ENCODE measurements at places on chromosomes 7 and 10.

DNA sequence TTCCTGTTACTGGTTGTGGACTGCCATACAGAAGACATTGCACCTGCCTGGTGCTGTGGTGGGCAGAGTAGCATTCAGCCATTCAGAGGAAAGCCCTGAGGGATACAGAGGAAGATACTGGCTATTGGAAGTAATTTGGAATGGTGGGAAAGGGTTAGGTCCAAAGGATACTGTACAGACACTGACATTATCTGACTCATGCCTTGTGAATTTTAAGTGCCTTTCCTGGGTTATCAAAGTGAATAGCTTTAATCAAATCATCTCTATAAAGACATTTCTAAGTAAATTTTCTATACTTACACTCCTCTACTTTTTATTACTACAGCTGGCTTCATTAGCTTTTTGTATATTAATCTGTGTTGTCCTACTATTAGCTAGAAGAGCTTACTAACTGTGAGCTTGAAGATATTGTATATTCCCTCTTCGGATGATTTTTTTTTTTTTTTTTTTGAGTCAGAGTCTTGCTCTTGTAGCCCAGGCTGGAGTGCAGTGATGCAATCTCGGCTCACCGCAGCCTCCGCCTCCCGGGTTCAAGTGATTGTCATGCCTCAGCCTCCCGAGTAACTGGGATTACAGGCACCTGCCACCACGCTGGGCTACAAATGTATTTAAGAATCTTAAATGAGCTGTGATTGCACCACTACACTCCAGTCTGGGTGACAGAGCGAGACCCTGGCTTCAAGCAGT, 186.5 kb downstream of the ADK start:
- DNase-seq, result no peak

DNA sequence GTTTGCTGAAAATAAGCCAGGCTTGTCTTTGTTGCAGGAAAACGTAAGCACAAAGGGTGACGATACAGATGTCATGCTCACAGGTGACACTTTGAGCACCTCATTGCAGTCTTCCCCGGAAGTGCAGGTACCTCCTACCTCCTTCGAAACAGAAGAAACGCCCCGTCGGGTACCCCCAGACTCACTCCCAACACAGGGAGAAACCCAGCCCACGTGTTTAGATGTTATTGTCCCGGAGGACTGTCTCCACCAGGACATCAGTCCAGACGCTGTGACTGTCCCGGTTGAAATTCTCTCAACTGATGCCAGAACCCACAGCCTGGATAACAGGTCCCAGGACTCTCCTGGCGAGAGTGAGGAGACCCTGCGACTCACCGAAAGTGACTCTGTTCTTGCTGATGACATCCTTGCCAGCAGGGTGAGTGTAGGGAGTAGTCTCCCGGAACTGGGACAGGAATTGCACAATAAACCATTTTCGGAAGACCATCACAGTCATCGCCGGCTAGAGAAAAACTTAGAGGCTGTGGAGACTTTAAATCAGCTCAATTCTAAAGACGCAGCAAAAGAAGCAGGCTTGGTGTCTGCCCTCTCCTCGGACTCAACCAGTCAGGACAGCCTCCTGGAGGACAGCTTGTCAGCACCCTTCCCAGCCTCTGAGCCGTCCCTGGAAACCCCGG, 18.3 kb upstream of the BHLHA15 start:
- DNase-seq, result no peak

DNA sequence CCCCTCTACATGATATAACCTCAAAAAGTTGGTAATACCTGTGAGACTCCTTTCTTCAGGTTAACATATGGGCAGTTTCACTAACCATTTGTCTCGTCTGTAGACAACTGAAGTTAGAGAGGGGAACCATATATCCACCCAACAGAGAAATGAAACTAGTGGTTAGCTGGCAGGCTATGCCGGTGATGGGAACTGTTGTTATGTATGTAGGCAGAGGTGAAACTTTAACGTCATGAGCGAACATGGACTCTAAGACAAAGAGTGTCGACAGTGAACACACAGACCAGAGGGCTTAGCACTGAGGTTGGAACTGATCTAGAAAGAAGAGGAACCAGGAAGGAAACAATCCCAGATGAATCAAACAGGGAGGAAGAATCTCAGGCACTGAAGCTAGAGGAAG, 112.4 kb downstream of the ELMO1 start:
- DNase-seq, result no peak

DNA sequence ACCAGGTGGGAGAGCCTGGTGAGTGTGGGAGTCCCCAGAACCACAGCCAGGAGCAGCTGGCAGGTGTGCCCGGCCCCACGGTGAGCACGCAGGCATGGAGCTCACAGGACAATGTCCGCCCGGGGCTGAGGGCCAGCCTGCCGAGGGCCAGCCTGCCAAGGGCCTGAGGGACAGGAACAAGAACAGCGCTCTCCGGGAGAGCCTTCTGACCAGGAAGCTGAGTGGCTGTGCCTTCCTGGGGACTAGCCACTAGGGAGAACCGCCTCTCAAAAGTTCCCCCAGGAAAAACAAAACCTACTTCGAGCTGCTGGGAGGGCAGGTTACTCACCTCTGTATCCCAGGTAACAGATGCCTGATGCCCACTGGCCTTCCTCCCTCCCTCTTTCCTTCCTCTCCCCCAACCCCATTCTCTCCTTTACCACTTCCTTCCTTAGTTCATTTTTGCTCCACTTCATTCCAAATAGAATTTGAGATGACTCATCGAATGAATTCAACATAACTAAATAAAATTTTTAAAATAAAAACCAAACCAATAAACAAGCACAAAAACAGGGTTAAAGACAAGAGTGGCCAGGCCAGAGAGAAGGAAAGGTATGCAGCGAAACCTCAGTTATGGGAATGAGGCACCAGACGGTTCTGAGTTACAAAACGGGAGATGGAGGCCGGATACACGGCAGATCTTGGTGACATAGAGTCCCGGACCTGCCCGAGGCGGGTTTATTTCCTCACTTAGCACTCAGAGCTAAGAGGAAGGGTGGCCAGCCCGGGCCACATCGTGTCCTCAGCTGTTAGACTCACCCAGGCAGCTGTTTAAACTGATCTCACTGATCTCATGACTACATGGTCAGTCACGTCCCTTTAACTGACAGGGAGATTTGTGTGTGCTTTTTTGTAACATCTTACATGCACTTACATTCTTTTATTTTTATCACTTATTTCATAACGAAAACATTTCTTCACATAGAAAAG, 128.5 kb downstream of the TNS3 start:
- DNase-seq, result no peak

- DNase-seq, result no peak
These were observed 1.3 kb downstream of the THSD7A start for GRCh38 chr7:11830582-11831155.

GRCh38 chr10:99647601-99648151, 11.6 kb upstream of the ENTPD7 start:
- DNase-seq, result no peak

GRCh38 chr10:77611221-77611620, 26.4 kb downstream of the KCNMA1 start:
- DNase-seq, result no peak

GRCh38 chr7:31310321-31310935, 30.1 kb downstream of the NEUROD6 start:
- no peak for DNase-seq

DNA sequence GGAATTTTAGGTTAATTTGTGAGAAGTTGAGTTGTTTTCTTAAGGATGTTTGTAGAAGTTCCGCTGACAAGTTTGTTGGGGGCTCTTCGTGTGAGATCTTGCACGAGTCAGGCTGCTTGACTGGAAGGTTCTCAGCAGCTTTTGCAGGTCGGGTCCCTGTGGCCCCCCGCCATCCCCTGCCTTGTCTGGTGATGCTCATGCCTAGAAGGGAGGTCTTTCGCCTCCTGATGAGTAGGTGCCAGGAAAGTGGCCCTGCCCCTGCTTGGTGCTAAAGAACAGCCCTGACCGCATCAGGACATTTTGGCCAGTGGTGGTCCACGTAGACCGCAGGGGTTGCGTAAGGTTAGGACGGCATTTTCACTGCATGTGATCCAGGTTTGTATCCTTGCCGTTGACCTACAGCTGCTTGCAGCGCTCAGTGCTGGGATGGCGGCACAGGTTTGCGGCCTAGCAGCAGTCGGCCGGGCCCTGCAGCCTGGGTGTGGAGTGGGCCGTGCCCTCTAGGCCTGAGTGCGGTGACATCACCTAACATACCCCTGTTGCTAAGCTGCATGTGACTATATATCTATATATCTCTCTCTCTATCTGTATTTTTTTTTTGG, 62.4 kb downstream of the DNAJB6 start:
- DNase-seq, result no peak

DNA sequence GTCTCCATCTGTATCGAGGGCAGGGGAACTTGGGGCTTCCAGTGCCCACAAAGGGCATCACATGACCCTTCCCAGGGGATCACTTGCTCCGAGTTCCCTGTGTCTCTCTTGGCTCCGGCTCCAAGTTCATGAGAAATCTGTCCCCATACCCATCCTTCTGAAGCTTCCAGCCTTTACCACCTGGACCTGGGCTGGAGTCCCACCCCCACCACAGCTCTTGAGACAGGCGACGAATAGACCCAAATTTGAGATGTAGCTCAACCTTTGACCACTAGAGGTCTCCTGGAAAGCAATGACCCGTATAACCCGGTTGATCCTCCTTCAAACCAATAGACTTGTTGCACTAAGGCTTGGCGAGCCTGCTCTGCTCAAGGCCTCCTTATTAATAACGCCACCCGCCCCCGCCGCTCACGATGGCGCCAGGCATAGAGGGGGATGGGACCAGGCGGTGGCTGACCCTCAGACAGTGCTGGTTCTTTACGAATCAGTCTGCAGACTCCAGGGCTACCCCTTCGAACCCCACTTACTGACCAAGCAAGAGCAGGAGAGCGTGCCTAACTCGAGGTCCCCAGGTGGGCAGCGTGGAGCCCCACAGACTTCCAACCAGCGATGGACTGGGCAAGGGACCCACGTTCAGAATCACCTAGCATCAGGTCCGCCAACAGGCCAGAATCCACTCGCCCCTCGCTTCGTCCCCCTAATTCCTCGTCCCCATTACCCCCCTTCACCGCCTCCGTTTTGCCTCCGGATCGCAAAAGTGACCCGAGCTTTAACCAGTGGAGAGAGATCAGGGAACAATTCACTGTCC, 4.4 kb upstream of the ARID5B start:
- no peak for DNase-seq

DNA sequence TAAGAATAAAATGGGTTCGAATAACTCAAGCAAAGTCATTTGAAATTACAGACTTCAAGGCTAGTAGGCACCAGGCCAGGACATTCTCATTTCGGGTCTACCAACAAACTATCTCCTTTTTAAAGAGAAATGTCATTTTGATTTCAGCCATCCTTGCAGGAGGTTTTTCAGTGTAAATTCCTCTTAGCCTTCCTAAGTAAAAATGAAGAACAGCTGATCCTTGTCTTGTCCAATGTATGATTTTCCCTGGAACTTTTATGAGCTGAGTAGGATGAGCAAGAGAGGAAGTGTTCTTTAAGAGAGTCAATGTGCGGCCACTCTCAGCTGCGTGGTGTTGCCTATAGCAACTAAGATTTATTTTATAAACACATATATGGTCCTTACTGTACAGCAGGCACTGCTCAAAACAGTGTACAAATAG, 110.1 kb downstream of the PLCE1 start:
- no peak for DNase-seq

DNA sequence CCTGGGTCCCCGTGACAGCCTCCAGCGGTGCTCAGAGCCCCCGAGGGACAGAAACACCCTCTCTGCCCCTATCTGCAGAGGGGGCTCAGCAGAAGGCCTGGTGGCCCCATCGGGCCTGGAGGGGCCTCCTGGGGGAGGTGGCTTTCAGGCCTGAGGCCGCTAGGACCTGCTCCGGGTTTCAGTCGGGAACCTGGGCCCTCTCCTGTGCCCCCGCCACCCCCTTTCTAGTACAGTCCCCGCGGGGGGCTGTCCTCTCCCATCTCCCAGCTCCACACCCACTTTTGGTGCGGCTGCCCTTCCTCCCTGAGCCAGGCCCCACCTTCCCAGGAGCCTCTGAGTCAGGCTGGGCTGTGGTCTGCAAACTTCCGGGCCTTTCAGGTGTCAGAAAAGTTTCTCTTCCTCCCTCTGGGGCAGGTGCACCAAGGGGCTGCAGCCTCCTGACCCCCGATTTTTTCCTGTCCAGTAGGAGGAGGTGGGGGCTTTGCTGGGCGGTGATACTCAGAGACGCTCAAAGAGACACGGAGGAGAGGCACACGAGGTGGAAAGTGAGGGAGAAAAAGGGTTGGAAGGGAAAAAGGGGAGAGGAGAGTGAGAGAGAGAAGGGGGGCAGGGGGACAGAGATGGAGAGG, 692 bp downstream of the CARD11 start:
- DNase-seq, result peak; percentile 63

GRCh38 chr7:119397156-119397555, 875.8 kb upstream of the KCND2 start:
- DNase-seq, result no peak

DNA sequence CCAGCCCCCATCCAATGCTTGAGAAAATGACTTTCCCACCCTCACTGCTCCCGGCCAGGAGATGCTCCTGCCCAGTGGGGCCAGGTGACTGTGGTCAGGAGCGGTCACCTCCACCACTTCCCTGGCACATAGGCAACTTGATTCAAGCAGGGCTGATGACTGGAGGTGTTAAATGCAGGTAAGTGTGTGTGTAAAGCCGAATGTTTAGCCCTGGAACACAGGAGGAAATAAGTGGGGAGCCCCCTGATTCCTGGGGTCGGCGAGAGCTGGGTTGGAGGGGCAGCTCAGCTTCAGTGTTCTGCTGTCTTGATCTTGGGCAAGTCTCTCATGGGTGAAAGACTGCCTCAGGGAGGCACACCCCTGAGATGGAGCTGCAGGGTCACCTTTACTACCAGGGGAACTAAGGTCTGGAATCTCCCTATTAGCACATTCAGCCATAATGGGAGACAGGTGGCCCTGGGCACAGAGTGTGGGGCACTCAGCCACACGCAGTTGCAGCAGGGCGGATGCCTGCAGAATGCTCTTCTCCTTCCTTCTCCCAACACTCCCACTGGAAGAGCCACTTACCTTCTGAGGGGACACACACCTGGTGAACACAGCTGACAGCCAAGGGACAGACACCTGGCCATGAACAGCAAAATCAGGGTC, 124.1 kb downstream of the PTPN20 start:
- no peak for DNase-seq

- DNase-seq, result no peak
These were observed 17.2 kb upstream of the PSMG3 start for GRCh38 chr7:1586827-1587705.

DNA sequence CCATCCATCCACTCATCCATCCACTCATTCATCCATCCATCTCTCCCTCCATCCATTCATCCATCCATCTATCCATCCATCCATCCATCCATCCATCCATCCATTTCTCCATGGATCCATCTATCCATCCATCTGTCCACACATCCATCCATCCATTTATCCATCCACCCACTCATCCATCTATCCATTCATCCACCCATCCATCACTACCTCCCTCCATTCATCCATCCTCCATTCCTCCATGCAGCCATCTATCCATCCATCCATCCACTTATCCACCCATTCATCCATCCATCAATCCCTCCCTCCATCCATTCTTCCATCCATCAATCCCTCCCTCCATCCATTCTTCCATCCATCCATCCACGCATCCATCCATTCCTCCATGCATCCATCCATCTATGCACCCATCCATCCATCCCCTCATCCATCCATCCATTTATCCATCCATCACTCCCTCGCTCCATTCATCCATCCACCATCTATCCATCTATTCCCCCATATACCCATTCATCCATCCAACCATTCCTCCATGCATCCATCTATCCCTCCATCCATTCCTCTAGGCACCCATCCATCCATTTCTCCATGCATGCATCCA, 21.1 kb downstream of the ELN start:
- no peak for DNase-seq

Data from stimulated activated CD8-positive, alpha-beta memory T cell treated with anti-CD3 and anti-CD28 coated beads, Interleukin-12 subunit alpha, Interleukin-12 subunit beta, amount 100 ng/mL, for 1 hour (primary cell).